ENCODE measurements at places on chromosomes 3 and 15.

GRCh38 chr15:55685286-55685685, 57.7 kb downstream of the PRTG start:
- DNase-seq: no peak

- DNase-seq: no peak
Observed at GRCh38 chr15:77266708-77267386, 153.1 kb downstream of the PEAK1 start.

DNA sequence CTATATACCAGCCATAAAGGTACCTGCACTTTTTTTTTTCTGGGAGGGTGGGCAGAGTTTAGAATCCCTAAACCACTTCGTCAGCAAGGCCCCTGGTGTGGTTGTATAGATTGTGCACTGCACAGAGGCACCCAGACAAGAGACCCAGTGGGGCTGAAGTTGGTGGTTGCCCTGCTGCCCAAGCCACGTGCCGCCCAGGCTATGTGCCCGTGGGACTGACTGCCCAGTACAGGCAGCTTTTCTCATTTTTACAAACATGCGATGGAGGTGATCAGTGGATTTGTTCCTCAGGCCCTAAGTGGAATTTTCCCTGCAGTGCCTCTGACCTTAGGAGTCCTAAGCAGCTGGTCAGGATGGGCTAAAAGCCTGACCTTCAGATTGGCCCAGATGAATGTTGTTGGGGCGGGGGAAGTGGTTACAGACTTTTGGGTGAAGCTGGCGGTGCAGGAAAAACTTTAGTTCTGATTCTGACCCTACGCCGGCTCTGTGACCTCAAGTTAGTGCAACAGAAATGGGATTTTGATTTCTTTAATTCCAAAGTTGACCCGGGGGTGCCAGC, 34.9 kb upstream of the LIMD1 start:
- no peak for DNase-seq

- no peak for DNase-seq
Observed at GRCh38 chr3:154210986-154211385, 89.8 kb downstream of the ARHGEF26 start.

- DNase-seq: peak; percentile 47
Observed at GRCh38 chr3:106688464-106688863, 688.8 kb upstream of the CCDC54 start.

DNA sequence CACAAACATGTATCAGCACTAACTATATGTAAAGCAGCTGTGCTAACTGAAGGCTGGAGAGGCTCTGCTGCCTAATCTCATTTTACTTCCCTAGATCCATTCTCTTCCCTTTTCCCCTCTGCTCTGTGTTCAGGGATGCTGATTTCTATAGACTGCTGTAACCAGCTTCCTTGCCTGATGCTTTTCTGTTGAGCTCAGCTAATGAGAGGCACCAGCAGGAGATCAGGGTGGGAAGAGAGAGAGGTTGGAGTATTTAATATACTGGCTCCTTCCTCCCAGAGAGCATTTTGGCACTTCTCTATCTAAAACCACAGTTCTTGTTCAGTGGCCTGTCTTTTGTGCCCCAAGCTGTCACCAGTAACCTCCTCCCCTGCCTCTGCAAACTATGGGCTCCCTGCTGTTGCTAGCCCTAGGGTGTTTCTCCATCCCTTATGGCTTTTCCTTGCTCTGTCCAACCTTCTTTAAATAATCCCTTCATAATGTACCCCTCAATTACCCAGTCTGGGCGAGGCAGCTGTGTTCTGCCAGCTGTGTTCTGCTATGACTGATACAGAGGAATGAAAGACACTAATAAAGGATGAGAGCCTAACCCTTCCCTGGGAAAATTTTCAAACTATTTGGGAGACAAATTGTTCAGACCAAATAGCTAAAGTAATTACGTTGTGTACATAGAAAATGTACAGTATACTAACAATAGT, 69.5 kb downstream of the CADPS start:
- no peak for DNase-seq

- DNase-seq: no peak
Observed at GRCh38 chr3:42443292-42443691, 32.9 kb upstream of the LYZL4 start.

GRCh38 chr3:44954962-44955361, 21.0 kb downstream of the ZDHHC3 start:
- peak; percentile 55 for DNase-seq

- DNase-seq: no peak
Observed at GRCh38 chr3:113625834-113626233, 70.6 kb downstream of the USF3 start.

- DNase-seq: no peak
Observed at GRCh38 chr3:9217784-9218513, 31.5 kb downstream of the SRGAP3 start.

- DNase-seq: no peak
Observed at GRCh38 chr3:11522953-11523571, 120.7 kb downstream of the VGLL4 start.

DNA sequence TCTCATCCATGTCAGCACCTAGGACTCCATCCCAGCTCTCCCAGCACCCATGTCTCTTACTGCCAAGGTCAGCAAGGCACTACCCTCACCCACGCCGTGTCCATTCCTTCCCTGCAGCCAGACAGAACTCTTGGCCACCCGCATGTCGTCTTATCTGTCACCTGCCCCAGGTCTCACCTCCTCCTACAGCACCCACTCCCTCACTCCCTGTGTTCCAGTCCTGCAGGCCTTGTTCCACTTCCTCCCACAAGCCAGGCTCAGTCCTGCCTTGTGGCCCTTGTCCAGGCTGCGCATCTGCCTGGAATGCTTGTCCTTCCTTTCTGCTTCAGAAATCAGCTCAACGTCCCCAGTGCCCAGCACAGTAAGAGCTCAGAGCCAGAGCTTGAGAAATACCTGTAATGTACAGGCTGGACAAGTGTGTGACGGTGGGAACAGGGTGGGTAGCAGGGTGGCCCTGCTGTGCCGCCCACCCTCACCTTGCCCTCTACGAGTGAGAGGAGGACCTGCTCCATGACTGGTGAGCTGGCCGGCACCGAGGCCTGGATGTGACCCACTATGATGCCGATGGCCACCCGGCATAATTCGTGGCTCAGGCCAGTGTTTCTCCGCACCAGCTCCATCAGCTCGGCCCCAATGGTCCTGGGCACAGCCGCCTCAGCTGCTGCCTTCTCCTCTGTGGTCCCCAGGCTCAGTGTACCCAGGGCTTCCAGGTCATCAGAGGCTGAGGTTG, 4.7 kb downstream of the NCKIPSD start:
- DNase-seq: no peak

GRCh38 chr15:62816342-62817069, 226.0 kb upstream of the TPM1 start:
- DNase-seq: no peak

- no peak for DNase-seq
Observed at GRCh38 chr15:68415061-68415460, 16.9 kb downstream of the ITGA11 start.

- DNase-seq: no peak
Observed at GRCh38 chr15:80727596-80727995, 32.5 kb downstream of the ABHD17C start.

DNA sequence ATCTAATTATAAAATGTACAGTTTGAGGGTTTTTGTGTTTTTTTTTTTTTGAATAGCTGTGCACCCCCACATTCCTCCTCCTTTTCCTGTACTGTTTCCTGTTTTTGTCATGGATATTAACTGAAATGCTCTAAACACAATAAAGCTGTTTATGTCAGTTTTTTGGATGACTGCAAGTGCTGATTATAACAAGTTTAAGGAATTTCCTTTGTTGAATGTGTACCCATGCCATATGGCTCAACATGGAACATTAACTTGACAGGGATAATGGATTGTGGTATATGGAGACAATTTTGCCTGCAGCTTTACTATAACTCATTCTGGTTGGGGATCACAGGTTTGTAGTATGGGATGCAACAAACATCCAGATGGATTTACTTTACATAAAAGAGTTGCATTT, 216.4 kb downstream of the TCF12 start:
- no peak for DNase-seq

- DNase-seq: no peak
Observed at GRCh38 chr3:53969086-53969485, 77.4 kb upstream of the SELENOK start.

- DNase-seq: no peak
Observed at GRCh38 chr3:129526121-129526900, 2.1 kb upstream of the RHO start.

DNA sequence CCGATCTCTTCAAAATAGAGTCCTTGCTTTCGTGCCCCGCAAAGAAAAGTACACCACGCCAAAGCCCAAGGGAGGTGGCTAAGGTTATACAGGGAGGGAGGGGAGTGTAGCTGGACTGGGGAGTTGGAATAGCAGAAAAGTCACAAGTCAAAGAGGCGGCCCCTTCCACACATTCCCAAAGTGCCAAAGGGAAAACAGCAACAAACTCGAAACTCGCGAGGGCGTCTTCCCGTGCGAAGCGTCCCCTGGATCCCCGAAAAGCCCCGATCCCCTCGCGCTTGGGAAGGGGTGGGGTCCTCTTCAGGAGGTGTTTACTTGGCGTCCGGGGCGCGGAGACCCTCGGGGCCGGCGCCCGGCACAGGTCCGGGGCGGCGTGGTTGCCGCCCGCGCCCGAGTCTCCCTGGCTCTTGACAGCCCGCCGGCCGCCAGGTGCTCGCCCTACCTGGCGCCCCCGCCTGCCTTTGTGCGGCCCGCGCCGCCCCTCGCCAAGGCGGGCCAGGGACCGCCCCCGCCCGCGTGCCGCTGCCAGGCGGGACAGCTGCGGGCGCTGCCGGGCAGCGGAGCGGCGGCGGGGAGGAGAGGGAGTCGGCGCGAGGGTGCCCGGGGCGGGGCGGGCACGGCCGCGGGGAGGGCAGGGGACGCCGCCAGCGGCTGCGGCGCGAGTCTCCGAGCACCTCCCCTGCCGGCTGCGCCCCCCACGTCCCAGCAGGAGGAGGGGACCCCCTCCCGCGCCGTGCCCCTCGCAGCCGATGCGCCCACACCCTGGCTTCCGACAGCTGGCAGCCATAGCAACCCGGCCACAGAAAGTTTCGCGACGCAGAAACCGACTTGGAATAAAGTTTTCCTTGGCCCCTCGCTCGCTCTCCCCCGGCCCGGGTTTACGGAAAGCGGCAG, 966 bp downstream of the MYO1E start:
- DNase-seq: no peak

GRCh38 chr15:72358650-72359171, 17.1 kb downstream of the HEXA start:
- DNase-seq: peak; percentile 83

- DNase-seq: no peak
Observed at GRCh38 chr3:52341123-52341522, 25.0 kb downstream of the DNAH1 start.

- peak; percentile 3 for DNase-seq
Observed at GRCh38 chr3:158672215-158673176, at the start of gene LXN. TSS of gene LXN (minus strand) at chr3:158672648. CDS start at chr3:158672478, 170 bp downstream.

- no peak for DNase-seq
Observed at GRCh38 chr3:61222467-61222866, 28.8 kb downstream of the FHIT start.

- no peak for DNase-seq
Observed at GRCh38 chr3:120823156-120823555, 80.6 kb downstream of the GTF2E1 start.

DNA sequence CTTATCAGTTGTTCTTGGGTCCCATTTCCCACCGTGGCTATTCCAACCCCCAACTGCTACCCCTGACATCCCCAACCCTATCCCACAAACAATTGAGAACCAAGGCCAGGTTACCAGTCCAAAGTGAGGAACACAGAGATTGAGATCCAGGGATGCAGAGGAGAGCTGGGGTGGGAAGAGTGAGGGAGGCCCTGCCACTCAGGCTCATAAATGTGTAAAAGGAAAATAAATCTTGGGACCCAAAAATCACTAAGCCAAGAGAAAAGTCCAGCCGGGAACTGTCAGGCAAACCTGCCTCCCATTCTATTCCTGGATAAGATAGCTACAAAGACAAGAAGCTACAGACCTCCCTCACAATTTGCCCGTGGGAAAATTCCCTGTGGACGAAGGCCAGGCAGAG, 101.1 kb upstream of the DLG1 start:
- no peak for DNase-seq
